ENCODE measurements at places on chromosomes 5 and 9.
A peak's percentile ranks its signal among the peaks of the same experiment; 100 is the strongest.

- no peak for DNase-seq
Measured at GRCh38 chr9:92668746-92669526, 995 bp downstream of the IPPK start.

DNA sequence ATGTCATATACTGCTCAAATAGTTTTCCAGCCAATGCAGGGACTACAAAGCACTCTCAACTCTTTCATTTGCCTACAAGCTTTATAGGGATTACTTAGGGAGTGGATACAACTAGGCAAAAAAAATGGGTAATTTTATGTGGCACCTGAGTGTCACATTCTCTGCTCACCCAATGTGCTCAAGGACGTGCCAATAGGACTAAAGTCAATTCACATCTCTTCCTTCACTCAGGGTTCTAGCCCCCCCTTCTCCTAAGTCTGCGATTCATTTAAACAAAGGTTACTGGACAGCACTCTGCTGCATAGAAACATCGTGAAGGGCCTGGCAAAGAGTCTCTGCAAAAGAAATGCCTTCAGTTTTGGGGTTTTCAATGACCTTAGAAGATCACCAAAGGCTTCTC is 142.3 kb downstream of the TSSK1B start:
- no peak for DNase-seq

- no peak for DNase-seq
Measured at GRCh38 chr5:38765399-38765861, 80.4 kb upstream of the OSMR start.

DNA sequence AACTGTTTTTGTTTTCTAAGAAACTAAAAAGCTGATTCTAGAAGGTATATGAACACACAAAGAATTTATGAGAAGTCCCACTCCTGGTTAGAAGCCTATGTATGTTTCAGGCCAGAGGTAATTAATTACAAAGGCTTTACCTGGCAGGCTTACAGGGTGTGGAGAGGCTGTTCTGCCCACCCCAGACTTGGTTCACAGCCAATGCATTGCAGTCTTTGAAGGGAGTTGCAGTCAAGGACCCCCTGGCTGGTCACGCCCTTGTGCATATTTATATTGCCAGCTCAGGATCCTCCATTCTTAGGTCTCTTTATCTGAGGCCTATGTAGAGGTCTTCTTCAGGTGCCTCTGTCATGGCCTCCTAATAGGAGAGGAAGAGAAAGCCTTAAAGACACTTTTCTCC is 13.6 kb upstream of the PRSS3 start:
- no peak for DNase-seq

DNA sequence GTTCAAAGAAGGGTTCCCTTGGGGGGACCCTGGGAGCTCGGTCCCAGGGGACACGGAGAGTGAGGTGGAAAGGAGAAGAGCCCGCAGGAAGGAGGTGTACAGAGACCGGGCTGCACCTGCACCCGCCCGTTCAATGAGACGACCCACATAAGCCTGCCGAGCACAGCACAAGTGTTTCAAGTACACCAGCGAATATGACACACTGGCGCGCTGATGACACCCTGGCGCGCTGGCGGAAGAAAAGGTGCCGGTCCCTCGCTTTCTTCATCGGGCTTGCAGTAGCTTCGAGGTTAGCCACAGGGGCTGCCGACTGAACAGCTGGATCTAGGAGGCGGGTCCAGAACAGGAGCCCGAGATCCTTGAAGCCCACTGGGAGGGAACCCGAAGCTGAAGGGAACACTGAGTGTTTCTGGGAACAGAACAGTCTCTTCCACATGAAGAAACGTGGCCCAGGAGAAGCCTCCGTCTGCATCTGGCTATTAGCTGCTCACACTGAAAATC is 1.4 kb downstream of the TBC1D9B start:
- no peak for DNase-seq

DNA sequence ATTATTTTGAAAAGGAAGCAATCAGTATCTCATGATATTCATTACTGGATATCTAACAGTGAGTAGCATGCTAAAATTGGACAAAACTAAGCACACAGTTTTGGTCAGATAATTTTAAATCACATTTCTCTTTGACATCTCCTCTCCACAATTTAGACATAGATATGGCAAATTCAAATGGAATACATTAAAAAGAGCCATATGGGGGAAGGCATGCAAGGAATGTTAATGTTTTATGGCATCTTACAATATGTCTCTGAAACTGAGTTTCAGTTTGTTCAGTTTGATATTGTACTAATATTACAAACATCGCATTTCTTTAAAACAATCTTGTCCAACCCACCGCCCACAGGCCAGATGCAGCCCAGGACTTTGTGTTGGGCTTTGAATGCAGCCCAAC is 151.0 kb downstream of the HTR1A start:
- no peak for DNase-seq

- no peak for DNase-seq
Measured at GRCh38 chr5:119340597-119341218, 15.1 kb upstream of the TNFAIP8 start.

GRCh38 chr5:54524082-54524481 is 6.5 kb downstream of the SNX18 start:
- no peak for DNase-seq

- DNase-seq, result no peak
Measured at GRCh38 chr5:101534491-101535110, 631.5 kb upstream of the ST8SIA4 start.

- no peak for DNase-seq
Measured at GRCh38 chr5:16626696-16627264, 10.0 kb upstream of the RETREG1 start.

- no peak for DNase-seq
Measured at GRCh38 chr5:116517488-116517887, 57.1 kb downstream of the SEMA6A start.

DNA sequence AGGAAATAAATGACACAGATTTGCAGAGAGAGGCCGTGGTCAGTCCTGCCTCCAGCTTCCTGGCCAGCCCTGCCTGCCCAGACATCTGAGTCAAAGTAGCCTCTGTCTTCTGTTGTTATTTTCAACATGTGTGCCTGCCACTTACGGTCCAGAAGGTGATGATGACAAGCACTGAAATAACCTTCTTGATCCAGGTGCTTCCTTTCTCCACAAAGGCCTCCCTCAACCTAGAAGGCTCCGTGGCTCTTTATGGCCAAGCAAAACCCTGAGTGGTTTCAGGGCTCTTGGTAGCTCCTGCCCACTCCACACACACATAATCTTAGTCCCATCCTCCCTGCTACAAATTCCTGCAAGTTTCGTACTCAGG is 34.1 kb upstream of the SLC6A19 start:
- no peak for DNase-seq

DNA sequence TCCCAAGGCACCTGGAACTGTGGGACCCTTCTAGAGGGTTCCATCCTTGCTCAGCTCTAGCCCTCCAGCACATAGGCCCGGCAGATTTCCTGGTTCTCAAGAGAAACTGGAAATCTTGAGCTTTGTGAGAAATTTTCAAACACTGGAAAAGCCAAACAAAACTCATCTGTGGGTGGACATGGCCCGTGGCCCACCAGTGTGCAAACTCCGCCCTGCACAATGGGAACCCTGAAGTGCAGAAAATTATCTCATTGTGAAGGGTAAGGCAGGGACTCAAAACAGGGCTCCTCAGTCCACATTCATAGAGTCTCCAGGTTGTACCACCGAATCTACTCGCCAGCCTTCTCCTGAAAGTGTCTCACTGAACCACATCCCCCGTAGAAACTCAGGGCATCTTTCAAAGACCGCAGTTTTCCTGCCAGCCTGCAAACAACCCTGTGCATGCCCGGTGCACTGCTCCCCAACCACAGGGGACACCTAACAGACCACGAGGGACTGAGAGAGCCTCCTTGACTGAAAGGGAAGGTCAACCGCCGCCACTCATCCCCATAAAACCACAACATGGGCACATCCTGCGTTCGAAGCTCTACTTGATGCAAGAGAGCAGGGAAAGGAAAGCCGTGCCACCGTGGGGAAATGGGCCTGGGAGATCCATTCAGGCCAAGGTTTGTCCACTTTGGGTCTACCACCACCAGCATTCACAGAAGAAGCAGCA is 18.1 kb downstream of the ADAMTS2 start:
- no peak for DNase-seq

GRCh38 chr9:118129541-118129940 is 425.3 kb downstream of the TLR4 start:
- DNase-seq, result no peak

GRCh38 chr5:102715082-102715807 is 39.9 kb upstream of the PAM start:
- DNase-seq, result no peak

GRCh38 chr9:20593105-20593504 is 29.2 kb downstream of the MLLT3 start:
- no peak for DNase-seq

DNA sequence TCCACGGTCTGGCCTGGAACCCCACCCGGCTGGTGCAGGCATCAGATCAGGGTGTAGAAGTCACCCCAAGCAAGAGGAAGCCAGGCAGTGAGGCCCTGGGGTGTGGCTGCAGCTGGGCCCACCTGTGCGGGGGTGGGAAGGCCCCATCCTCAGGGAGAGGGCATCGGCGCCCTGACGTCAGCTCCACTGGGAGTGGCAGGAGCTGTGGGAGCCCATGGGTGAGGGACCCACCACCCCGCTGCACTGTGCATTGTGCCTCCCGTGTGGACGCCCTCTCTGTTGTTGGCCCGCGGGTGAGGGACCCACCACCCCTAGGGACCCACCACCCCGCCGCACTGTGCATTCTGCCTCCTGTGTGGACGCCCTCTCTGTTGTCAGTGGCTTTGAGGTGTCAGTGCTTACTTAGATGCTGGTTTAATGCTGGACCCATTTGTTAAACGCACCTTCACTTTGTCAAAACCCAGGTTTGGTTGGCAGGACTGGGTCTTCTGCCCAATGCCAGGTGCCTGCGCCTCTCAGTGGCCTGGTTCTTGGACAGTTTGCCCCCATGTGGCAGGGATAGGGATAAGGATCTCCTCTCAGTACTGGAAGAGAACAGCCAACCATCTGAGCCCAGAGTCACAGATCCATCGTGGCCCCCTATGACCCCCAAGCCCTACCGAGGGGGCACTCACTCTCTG is 6.9 kb upstream of the EXOC3 start:
- no peak for DNase-seq

GRCh38 chr5:157812086-157812485 is 46.9 kb downstream of the CLINT1 start:
- DNase-seq, result no peak

GRCh38 chr5:143554918-143555477 is 151.5 kb upstream of the NR3C1 start:
- DNase-seq, result no peak

GRCh38 chr9:128026255-128026772 is 40.8 kb downstream of the NAIF1 start:
- no peak for DNase-seq

- DNase-seq, result no peak
Measured at GRCh38 chr5:158881091-158881880, 218.4 kb downstream of the EBF1 start.

DNA sequence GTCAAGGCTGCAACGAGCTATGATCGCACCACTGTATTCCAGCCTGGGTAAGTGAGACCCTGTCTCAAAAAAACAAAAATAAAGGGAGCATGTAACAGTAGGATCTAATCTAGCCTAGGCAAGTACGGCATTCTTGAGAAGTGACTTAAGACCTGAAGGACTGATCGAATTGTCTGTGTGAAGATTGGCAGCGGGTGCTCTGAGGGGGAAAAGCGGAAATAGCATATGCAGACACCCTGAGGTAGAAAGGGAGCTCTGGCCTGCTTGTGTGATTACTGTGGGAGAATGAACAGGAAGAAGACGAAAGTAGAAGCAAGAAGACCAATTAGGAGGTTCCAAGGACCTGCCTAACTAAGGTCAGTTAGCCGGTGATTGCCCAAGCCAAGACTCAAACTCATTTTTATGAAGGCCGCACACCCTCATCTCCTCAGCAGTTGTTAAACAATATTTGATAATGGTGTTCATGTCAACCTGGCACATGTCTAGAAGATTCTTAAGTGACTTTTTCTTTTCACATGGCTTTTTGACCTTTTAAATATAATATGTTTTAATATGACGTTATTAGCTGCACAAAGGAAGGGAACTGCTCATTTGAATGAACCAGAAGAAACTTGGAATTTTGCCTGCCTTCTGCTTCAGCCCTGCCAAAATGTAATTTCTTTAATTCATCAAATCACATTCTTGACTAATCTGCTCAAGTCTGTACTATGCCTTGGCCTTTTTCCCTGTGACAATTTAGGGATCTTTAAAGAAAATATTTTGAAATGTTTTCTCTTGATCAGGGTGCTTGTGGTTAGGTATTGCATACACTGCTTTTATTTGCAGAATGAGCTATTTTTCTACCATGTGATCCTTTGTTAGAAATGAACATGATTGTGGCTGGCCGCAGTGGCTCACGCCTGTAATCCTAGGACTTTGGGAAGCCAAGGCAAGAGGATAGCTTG is 289.2 kb upstream of the DMRT1 start:
- DNase-seq, result no peak

- no peak for DNase-seq
Measured at GRCh38 chr5:59661311-59661710, 232.2 kb downstream of the PDE4D start.

- DNase-seq, result no peak
Measured at GRCh38 chr9:116705531-116705930, 18.4 kb downstream of the TRIM32 start.

DNA sequence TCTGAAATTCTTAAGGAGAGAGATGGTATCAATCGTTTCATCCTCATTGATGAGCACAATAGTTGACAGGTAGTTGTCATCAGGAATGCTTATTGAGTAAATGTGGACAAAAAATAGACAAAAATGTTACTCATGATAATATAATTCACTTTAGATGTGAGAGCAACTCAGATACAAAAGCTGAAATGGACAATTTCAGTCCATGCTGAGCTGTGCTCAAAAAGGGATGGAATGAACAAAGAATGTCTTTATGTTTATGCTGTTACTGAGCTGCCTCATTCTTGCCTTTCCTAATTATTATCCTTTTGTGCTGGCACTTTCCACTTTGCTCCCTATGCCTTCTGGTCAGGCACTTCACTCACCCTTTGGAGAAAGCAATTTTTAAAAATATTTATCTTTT is 49.5 kb downstream of the JAKMIP2 start:
- peak; percentile 45 for DNase-seq

- no peak for DNase-seq
Measured at GRCh38 chr5:58105836-58106235, 354.1 kb downstream of the PLK2 start.

- no peak for DNase-seq
Measured at GRCh38 chr5:76202182-76202581, 119.0 kb downstream of the SV2C start.

DNA sequence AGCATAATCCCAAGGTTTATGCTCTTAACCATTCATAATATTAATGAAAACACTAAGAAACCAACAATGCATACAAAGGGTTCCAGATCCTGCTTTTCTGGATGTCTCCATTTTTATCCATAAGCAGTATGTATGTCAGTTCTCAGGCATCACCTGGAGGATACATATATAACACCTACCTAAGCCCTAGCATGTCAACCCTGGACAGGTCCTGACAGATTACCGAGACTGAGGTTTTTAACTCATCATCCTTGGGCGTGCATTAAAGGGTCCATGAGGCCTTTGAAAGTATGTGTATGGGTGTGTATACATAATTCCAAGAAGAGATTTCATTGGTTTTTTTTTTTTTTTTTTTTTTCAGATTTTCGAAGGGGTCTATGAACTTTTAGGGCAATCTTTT is 70.6 kb downstream of the SH3TC2 start:
- no peak for DNase-seq

GRCh38 chr5:131285703-131286399 is 22.0 kb downstream of the CDC42SE2 start:
- no peak for DNase-seq

GRCh38 chr5:170769246-170769645 is 14.3 kb upstream of the GABRP start:
- DNase-seq, result no peak
